ENCODE measurements at places on chromosomes 6 and 20. TPM values are rescaled to one million over a fixed set of nuclear protein-coding genes. Genes with fewer than 3 reads are reported as not detected.

The RPL10A gene
- 1,381 TPM for total RNA-seq

The PBOV1 gene
- total RNA-seq = not detected

The TULP1 gene
- not detected for total RNA-seq

The PRSS35 gene
- 0.55 TPM for total RNA-seq

The RUNX2 gene
- 4.5 TPM for total RNA-seq
